Vagina (tissue), 2 donors: ENCODE measurements at places on chromosomes 5 and 9.

DNA sequence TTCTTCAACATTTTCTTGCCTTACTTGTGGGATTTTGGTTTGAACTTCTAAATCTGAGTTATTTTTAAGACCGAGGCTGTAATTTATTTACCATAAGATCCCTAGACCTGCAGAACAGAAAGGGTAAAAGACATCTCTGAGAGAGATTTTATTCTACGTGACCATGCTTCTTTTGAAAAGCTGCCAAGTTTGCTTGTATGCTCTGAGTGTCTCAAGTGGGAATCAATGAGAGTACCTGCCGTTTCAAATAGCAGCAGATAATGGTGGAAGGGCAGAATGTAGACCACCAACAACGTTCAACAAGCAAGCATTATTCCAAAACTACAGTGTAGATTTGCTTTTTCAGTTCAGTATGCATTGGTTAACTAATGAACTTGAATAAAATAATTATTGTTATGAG is 108.6 kb upstream of the MINAR2 start:
- no peak for DNase-seq

DNA sequence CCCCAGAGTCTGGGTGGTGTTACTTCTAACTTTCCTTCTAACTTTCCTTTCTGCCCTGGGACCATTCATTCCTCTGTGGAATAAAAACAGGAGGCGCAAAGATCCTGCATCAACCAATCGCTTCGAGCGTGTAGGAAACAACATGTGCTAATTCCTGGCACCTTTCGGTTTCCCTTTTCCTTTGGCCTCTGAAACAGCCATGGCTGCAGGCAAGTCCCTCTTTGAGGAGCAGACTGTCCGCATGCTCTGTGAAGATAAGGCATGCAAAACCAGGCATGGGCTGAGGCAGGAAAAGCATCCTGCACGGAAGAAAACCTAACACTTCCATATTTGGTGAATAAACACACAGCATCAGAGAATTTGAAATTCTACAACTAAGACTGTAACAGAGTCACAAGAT is 128.3 kb downstream of the HSD17B3 start:
- no peak for DNase-seq

GRCh38 chr9:33106827-33107621 is 30.6 kb upstream of the SMU1 start:
- DNase-seq: no peak

DNA sequence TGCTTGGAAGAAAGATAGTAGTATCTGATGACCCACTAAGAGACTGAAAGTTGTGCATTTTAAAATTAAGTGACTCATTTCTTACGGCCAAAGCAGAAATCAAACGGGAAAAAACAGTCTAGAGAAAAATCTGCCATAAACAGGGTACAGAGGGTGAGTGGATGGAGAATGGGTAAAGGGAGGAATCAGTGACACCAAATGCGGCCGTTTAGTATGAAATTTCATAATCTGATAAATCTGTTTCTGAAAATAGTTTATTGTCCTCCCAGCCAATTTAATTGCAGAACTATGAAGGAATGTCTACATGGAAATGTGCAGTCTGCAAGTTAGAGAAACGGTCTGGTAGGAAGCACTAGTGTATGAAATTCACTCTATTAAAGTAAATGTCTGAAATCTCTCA is 39.5 kb downstream of the ADAMTS12 start:
- DNase-seq: no peak

GRCh38 chr5:132025403-132025971 is 14.0 kb upstream of the ACSL6 start:
- no peak for DNase-seq

GRCh38 chr5:15002791-15003190 is 131.2 kb upstream of the ANKH start:
- DNase-seq: no peak

DNA sequence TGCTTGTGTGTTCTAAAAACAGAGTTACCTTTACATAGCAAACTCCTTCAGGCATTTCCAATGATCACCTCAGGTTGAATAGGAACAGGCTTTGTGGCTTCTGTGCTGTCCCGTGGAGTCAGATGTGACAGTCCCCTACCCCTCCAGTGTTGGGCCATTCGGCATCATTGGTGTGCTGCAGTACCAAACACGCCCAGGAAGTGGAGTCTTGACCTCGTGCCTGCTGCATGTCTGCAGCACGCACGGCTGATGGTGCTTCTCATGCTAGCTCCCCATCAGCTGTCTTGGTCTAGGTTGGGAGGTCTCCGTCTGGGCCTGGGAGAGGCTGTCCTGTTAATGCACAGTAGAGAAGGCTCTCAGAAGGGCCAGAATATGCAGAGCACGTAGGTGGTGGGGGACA is 42.5 kb upstream of the PHF2 start:
- no peak for DNase-seq

- DNase-seq: no peak
Observed at GRCh38 chr5:151553695-151554094, 37.4 kb downstream of the FAT2 start.

DNA sequence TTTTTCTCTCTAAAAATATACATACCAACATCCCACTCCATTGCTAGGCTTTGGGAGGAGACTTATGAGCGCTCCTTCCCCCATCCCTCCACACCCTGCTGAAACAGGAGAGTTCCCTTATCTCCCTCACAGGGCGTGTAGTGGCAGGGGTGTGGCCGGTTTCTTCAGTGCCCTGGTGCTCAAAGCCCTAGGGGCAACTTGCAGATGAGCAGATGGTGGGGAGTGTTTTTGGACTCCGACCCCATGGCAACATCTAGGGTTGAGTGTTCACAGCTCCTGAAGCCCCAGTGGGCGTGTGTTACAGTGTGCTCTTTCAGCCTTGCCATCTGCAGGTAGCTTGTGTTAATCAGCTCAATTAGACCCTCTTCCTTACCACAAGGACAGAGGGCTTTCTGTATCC is 409.5 kb downstream of the MAT2B start:
- no peak for DNase-seq

DNA sequence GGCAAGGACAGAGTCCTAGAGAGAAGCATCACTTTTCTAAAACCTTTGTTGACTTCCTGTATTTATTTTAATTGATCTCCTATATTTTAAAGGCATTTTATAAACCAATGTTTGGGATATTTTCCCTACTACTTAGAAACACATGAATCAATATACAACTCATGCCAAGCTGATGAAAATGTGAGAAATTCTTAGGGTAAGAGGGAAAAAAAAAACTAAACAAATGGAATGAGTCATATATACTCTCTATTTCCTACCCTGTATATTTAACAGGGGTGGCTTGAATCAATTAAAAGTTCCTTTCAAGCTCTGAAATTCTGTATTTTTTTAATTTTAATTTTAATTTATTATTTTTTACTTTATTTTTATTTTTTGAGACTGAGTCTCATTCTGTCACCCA is 19.6 kb downstream of the BAAT start:
- DNase-seq: no peak

- no peak for DNase-seq
Observed at GRCh38 chr5:133875179-133875578, 93.2 kb downstream of the C5orf15 start.

- no peak for DNase-seq
Observed at GRCh38 chr5:142307146-142307890, 17.5 kb downstream of the SPRY4 start.

DNA sequence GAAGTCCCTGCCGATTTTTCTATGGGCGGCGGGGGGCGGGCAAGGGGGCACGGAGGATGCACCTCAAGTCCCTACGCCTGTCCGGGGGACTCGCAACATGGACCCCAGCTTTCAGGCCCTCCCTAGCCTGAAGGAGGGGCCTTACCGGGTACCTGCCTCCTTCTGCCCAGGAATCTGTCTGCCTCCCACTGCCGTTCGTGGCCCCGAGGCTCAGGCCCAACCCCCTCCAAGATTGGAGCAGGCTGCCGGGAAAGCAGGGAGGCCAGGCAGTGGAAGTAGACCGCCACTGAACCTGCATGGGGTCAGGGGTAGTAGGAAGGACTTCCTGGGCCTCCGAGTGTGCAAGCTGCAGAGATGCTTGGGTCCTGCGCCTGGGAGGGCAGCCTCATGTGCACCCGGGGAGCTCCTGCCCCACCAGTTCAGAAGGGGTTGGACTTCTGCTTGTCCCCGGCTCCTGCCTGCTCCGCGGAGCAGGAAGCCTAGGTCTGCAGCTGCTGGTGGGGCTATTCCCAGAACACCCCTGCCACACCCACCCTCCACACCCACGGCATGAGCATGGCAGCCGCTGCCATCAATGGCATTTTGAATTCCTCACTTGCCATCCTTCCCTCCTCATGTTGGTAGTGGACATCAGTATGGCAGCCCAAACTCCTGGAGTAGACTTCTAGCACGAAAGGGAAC is 1312.7 kb upstream of the ACO1 start:
- DNase-seq: no peak

DNA sequence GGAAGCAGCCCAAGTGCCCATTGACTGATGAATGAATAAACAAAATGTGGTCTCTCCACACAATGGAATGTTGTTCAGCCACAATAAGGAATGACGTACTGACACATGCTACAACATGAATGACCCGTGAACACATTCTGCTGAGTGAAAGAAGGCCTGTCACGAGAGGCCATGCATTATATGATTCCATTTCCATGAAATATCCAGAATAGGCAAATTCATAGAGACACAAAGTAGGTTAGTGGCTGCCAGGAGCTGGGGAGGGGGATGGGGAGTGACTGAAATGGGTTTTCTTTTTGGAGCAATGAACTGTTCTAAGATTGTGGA is 41.4 kb downstream of the BICD2 start:
- no peak for DNase-seq

DNA sequence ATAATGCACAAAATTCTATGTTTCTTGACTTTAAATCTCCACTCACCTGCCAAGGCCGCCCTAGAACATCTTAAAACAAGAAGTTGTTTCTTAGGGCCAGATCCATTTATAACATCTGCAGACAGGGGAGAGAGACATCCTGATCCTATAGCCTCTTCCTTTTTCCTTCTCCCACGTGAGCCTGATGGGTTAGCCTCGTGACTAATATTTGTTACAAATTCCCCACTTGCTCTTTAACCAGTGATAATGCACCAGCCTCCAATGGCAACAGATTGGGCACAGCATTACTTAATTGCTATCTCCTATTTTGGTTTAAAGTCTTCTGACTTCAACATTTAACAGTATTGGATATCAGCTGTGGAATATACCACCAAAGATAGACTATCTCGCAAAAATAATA is 196.5 kb downstream of the GADD45G start:
- no peak for DNase-seq

GRCh38 chr9:27487128-27487640 is 36.9 kb upstream of the IFNK start:
- no peak for DNase-seq

- DNase-seq: no peak
Observed at GRCh38 chr9:13805546-13805945, 508.4 kb downstream of the NFIB start.

DNA sequence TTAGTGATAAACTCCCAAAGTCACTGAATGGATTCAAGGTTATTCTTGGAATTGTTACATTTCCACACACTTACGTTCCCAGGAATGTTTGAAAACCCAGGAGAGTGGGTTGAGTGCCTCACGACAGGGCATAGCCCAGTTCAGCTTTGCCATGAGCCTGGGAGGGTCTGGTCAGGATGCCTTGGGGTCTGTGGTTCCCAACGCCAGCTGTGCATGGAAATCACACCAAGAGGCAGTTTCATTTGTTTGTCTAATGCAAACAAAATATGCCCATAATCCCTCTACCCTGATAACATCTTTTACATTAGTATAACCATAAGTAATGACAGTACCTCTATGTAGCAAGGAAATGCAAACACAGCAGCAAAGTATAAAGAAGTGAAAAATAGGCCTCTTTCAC is 25.3 kb upstream of the MSX2 start:
- no peak for DNase-seq

DNA sequence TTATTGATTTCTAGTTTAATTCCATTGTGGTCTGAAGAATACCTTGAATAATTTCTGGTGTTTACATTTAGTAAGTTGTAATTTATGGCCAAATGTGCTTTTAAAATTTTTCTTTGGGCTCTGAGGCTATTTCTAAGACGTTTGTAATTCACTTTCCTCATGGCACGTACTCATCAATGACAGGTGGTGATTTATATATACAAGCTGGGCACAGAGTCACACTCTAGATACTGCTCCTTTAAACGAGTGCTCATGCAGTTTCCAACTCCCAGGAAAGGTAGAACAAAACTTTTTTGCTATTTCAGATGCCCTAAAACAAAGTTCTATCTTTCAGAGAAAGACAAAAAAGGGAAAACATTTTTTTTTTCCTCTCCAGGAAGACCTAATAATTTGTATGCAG is 146.9 kb downstream of the AUH start:
- no peak for DNase-seq

DNA sequence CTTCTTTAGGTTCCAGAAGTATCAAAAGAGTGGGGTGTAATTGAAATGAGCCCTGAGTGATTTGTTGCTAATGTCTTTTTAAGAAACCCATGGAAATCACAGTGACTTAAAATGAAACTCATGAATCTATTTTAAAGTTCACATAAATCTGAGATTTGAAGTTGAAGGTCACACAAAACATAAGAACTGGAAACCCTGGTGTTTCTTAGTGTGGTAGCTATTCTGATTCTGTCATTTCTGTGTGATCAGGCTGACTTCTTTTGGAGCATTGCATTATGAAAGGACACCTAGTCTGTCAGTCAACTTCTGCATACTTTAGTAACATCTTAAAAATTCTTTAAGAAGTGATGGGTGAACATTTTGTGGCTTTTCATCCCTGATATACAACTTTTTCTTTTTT is 448.8 kb downstream of the TLE4 start:
- DNase-seq: no peak

GRCh38 chr5:79329453-79329852 is 93.5 kb downstream of the JMY start:
- no peak for DNase-seq

- DNase-seq: no peak
Observed at GRCh38 chr9:16023446-16023845, 470.6 kb downstream of the CCDC171 start.

- no peak for DNase-seq
Observed at GRCh38 chr9:133955821-133956411, 36.2 kb downstream of the VAV2 start.

- DNase-seq: no peak
Observed at GRCh38 chr5:15621094-15621493, 121.1 kb downstream of the FBXL7 start.

DNA sequence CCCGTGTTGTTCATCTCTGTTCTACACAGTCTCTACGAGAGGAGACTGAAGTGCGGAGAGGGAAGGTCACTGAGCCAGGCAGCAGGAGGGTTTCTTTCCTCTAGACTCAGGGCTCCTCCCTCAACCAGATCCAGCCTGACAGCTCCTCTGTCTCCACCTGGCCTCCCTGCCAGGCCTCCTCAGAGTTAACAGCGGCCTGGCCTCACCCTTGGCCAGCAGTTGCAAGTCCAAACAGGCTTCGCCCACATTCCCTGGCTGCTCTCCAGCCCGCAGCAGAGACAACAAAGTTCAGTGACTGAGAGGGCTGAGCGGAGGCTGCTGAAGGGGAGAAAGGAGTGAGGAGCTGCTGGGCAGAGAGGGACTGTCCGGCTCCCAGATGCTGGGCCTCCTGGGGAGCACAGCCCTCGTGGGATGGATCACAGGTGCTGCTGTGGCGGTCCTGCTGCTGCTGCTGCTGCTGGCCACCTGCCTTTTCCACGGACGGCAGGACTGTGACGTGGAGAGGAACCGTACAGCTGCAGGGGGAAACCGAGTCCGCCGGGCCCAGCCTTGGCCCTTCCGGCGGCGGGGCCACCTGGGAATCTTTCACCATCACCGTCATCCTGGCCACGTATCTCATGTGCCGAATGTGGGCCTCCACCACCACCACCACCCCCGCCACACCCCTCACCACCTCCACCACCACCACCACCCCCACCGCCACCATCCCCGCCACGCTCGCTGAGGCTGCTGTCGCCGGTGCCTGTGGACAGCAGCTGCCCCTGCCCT is at the start of gene HRCT1:
HRCT1 (plus strand) TSS at position 291 of the 768 bp plus-strand sequence; CDS start at position 377, 86 bp downstream.
- DNase-seq: no peak
